Adrenal gland (tissue), 19 donors: ENCODE measurements at places on chromosomes 7 and 10. TPM values are rescaled to one million over a fixed set of nuclear protein-coding genes. Genes with fewer than 3 reads are reported as not detected.

The SPDYE2 gene
- not detected for total RNA-seq

The UCN3 gene
- total RNA-seq = not detected

The PYROXD2 gene
- 21.1 TPM for total RNA-seq

The GFRA1 gene
- total RNA-seq = 2.0 TPM

The PLXDC2 gene
- 113 TPM for total RNA-seq

The OPALIN gene
- total RNA-seq = not detected

The ACTA2 gene
- total RNA-seq = 251 TPM

The SLC12A9 gene
- total RNA-seq = 16.2 TPM

The ICA1 gene
- 8.4 TPM for total RNA-seq

The CAV2 gene
- total RNA-seq = 29.1 TPM

The ITIH5 gene
- 2.1 TPM for total RNA-seq

The LRMDA gene
- 44.8 TPM for total RNA-seq

DNA sequence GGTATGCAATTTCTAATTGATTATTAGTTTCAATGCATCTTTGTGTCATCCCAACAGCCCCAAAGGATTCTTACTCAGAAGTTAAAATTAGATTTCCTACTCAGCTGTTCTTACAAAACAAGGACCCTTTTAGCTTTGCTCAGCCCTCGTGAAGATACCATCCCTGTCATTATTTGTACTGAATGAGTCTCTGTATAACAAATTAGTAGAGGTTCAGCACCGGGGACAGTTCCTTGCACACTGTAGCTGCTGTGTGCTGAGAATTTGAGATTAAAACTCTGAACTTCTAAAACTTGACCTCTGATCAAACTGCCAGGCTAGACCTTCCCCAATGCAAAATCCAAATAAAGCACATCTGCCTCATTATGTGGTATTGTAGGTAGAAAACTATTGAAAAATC lies 299.1 kb downstream of the LHFPL3 start:
- DNase-seq = peak; percentile 22

- DNase-seq = no peak
These were observed 1.2 kb upstream of the AMPH start for GRCh38 chr7:38632411-38632810.

- no peak for DNase-seq
These were observed 191.3 kb upstream of the KLF14 start for GRCh38 chr7:130925136-130925794.

- DNase-seq = no peak
These were observed 1.9 kb downstream of the NAMPT start for GRCh38 chr7:106282852-106283251.

DNA sequence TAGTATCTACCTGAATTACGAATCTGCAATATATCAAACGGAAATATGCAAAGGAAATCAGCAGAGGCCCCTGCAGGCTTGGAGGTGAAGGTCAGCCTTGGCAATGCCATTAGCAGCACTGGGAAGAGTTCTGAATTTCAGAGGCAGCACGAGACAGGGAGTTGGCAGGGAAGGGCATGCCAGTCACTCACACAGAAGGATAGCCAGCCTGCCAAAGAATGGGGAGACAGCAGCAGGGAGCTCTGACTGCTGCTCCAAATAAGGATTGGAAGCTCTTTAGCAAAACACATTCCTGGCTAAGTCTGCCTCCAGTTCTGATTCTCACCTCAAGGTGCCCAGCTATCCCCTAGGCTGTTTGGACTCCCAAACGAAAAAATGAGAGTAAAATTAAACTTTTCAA lies 188.0 kb downstream of the PDE1C start:
- DNase-seq = no peak

DNA sequence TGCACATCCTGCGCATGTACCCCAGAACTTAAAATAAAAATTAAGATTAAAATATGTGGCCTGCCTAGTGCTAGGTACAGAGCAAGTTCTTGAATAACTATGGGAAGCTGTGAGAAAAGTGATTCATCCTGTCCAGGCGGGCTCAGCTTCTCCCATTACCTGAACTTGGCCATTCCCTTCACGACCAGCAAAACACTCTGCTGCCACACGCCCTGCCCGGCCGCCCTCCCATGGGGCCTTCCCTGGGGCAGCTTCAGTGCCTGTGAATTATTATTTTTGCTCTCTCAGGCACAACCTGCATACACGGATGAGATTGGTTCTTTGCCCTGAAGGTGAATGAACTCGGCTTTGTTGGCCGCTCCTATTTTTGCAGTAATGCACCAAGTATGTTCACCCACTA lies 209.2 kb upstream of the SHH start:
- DNase-seq = no peak

DNA sequence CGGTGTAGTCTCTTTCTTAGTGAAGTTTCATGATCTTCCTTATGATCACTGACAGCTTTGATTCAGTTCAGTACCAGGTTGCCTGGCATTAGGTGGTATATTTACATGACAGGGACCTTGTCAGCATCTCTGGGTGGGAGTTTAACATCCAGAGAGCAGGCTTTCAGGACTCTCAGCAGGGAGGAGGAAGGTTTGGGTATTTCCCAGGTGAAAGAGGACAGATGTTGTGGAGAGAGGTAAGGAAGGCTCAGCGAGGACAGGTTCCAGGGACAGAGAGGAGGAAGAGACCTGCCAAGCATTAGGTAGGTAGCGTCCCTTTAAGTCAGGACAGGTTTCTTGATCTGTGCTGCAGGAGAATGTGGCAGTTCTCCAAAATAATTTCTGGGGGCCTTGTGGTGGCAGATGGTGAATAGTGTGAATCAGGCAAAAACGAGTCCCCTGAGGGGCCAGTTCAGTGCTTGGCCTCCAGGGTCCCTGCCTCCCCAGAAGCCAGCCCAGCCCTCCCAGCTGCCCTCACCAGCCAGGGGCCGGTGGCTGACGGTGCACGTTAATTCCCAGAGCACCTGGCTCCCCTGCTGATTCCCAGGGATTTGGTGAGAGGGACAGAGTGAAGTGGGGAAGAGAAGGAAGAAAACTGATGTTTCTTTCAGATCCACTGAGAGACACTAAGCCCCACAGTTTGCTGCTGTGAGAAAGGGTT lies 82.0 kb downstream of the VWC2 start:
- no peak for DNase-seq

DNA sequence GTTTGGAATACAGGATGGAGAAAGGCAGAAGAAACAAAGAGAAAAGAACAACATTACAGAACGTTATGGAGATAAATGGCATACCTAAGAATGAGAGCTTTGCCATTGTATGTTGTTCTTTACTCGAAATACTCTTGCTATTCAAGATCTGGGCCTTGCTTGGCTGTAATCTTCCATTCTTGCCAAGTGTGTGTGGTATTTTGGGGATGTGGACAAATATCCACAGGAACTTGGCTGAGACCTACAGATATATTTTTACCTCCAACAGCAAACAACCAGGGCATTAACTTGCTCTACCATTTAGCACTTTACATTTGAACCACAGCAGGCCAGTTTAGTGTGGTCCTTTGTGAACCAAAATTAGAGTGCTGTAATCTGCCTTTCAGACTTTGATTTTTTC lies 76.3 kb downstream of the DKK1 start:
- no peak for DNase-seq

GRCh38 chr10:28975891-28976531 lies 298.7 kb downstream of the BAMBI start:
- no peak for DNase-seq

GRCh38 chr10:3525832-3526449 lies 259.1 kb downstream of the KLF6 start:
- DNase-seq = peak; percentile 78

GRCh38 chr10:12542133-12542670 lies 192.9 kb downstream of the CAMK1D start:
- DNase-seq = no peak

DNA sequence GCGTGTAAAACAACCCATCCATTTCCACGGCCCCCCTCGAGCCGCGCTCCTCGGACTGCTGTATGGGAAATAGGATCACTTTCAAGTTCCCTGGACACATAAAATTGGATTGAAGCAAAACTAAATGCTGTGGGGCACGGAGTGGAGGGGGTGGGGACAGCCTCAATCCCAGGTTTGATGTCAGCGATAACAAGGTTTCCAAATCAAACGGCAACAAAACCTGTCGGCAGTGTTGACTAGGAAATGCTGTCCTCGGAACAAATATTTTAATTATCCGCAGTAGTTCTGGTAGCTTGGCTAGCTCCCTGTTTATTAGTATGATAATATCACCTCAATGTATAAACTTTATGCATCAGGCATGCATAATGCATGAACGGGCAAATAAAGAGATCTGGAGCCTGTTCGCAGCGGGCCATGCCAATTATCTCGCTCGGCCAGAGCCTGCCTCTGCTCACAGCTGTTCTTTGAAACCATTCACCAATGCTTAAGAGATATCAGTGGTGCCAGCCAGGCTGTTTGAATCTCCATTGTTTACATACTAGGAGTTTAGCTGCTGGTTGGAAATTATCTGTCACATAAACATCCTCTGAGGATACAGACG lies 161.1 kb downstream of the PAXIP1 start:
- DNase-seq = no peak

DNA sequence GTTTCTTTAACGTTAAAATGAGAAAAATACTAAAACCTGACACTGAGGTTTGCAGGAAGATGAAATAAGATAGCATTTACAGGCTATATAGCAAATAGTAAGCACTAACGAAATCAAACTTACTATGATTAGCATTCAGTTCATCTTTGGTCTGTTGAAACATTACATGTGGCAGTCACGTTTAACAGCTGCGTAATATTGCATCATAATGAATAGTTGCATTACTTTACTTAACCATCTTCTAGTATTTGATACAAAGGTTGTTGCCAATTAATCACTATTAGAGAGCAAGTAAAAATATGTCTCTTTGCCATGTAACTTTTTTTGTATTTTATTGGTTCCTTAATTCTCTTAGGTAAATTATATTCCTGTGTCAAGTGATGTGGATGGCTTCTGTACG lies 131.8 kb upstream of the GHITM start:
- DNase-seq = no peak

- DNase-seq = no peak
These were observed 23.6 kb downstream of the AKR1B1 start for GRCh38 chr7:134435161-134435920.

GRCh38 chr7:32921896-32922295 lies 30.3 kb upstream of the KBTBD2 start:
- no peak for DNase-seq

DNA sequence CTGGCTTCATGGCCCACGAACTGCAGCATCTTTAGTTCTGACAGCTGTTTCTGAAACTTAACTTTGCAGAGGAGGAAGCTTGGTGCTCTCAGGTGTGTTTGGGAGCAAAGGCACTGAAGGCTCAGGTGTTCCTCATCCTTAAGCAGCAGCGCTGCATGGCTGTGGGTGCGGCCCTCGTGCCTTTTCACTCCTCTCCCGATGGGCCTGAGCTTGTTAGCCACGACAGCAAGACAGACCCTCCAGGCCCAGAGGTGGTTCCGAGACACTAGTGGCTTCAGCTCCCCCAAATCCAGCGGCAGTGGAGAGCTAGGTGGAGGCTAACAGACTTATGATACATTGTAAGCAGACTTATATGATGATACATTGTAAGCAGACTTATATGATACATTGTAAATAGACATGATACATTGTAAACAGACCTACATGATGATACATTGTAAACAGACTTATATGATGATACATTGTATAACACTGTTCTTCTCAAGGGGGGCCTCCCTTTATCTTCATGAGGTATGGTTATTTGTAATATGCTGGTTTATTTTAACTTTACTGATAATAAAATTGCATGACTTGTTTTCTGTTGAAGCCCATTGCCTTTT lies 14.1 kb downstream of the PFKP start:
- no peak for DNase-seq

- no peak for DNase-seq
These were observed 13.2 kb downstream of the ATE1 start for GRCh38 chr10:121914661-121915060.

DNA sequence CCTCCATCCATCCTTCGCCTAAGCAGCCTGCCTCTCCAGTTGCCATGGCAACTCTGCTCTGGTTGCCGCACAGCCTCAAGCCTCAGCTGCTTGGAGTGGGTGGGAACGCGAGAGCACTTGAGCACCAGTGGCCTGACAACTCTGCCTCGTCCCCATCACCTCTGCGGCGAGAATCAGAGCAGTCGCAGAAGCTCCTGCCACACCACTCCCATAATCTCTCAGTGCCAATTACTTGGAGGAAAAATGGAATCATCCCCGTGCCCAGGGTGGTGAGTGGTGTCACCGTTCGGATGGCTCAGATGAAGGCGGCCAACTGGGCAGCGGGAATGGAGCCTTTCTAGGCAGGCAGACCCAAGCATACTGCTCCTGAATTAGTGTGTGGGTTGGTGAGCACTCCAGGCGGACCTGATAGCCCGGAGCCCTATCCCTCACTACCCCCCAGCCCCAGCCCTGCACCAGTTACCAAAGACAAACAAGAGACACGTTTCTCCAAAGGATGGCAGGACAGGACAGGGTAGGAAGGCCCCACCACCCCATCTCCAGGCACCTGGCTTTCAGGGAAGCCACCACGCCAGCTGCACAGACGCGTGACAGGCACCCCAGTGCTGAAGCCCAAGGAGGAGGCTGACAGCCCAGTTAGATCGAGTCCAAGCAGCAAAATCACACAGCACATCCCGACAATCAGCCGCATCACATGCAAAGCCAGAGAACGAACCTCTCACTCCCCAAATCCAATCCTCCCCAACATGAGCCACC lies 335.4 kb downstream of the PTPRN2 start:
- no peak for DNase-seq

DNA sequence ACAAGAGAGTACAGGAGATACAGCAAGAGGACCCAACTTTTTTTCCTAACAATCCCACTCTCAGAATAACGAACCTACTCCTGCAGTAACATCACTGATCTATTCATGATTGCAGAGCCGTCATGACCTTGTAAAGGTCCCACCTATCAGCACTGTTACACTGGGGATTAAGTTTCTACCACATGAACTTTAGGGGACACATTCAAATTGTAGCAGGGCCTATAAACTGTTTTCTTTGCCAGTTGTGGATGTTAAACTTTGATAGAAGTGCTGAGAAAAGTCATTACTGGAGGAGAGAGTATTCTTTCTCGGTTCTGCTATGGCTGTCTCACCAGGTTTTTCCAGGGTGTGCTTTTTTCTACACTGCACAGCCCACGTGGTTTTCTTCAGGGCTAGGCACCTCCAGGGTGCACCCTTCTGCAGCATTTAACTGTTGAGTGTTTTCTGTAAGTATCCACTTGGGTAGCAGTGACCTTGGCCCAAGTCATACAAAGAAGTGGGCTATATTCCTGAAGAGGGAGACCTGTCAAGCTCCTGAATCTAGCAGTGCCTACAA lies 131.6 kb upstream of the AHR start:
- no peak for DNase-seq
